GM12891 (cell line): ENCODE measurements at places on chromosomes 4 and X.

DNA sequence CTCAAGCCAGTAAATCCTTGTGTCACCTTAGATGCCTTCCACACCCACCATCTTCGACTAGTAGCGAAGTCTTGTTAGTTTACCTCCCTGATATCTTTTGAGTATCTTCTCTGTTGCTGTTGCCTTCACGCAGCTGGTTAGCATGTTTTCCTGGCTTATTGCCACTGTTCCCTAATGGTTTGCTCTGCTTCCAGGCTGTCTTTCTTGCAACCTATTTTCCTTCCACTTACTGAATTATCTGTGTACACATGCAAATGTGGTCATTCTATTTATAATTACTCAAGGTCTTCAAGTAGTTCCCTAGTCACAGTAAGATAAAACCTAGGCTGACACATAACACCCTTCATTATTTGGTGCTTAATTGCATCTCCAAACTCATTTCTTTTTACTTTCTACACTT, 89.5 kb downstream of the UGT8 start:
- no peak for DNase-seq

DNA sequence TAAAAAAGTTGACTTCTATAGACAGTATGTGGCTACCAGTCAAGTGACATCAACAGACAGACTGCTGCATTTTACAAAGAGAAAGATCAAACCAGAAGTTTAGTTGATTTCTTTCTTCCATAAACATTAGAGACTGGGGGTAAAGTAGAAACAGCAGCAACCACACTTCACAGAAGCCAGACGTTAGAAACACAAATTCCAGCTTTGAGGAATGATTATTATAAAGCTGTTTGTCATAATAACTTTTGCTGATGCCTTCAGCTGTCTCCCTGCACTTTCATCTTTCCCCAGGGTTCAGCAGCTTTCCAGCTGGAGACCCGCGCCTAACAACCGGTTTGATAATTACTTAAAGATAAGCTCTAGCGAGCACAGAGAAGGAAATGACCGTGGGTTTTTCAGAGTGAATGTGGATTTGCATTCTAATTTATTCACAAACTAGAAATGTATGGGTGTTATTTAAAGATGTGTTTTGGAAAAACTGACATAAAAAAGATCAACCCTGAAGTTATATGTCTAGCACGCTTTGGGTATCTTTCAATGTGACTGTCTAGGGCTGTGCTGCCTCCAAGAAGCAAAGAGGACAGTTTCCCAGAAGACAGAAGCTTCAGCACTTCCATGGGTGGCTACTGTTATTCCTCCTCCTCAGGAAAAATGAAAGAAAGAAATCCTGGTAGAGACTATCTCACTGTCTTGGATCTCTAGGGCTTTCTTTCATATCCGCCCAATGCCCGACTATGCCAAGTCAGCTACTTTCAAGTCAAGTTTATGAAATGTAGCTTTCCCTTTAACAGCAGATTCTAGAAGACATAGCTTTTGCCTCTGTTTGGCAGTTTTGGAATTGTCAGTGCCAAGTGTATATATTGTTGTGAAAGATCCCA, 15.0 kb upstream of the ENAM start:
- DNase-seq, result no peak

DNA sequence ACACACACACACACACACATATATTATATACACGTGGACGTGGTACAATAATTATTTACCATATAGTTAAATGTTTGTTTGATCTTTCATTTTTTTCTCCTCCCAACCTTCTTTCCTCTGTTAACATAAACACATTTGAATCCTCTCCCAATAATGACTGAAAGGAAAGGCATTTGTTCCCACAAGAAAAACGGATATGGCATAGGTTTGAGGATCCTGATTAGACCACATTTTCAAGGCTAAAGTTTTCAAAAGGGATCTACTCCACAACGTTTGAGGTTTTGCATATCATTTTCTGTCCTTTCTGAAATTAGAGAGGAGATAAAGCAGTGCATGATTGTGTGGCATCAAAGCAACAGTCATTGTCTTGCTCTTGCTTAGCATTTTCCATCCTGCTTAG, 1883.4 kb downstream of the STIM2 start:
- no peak for DNase-seq

DNA sequence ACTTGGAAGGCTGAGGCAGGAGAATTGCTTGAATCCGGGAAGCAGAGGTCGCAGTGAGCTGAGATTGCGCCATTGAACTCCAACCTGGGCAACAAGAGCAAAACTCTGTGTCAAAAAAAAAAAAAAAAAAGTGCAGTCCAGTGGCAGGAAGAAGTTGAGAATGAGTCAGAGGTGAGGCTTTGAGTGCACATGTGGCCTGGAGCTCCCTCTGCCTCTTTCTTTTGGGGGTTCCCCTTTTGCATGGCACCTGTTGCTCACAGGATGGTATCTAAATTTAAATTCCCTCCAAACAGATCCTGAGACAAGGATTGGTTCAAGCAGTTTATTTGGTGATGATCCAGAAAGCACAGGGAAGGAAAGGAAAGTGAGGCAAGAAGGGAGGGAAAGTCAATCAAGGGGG, 151.4 kb upstream of the STX18 start:
- no peak for DNase-seq

GRCh38 chrX:105696870-105697269, 125.5 kb upstream of the NRK start:
- DNase-seq, result no peak

DNA sequence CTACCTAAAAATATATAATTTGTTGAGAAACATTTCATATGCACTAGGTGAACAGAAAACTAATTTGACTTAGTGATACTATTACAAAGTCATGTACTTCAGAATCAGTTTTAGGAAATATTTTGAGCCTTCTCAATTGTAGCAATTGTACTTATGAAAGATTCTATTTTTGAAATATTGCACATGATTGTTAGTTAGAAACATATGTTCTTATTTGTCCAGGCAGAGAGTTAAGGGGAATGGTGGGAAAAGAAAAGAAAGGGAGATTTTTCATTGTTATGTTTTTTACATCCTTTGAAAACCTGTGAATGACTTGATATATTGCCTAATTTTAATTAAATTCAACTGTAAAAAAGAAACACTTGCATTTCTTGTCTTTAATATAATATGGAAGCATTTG, 66.0 kb downstream of the GLRB start:
- no peak for DNase-seq

DNA sequence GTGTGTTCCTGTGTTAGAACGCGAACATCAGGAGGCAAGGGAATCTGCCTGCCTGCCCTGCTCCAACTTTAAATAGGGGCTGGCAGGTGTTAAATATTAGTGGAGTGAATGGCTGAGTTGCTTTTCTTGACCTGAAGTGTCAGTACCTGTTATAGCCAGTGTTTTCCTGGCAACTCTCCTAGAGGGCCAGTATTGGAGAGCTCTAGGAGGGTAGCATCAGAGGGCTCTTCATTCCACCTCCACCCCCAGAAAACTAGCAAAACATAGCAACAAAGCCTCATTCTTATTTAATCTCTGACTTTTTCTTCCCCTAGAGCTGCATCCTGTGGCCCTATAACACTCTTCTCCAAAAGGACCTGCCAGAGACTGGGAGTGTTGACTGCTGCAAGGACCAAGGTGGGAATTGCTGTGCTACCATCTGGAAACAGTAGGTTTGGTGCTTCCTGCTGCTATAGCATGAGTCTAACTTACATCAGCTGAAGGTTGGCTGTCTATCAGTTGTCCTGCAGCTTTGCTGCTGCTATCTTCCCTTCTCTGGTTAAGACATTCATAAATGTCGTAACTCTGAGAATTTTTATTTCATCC, 33.5 kb downstream of the SGMS2 start:
- no peak for DNase-seq

DNA sequence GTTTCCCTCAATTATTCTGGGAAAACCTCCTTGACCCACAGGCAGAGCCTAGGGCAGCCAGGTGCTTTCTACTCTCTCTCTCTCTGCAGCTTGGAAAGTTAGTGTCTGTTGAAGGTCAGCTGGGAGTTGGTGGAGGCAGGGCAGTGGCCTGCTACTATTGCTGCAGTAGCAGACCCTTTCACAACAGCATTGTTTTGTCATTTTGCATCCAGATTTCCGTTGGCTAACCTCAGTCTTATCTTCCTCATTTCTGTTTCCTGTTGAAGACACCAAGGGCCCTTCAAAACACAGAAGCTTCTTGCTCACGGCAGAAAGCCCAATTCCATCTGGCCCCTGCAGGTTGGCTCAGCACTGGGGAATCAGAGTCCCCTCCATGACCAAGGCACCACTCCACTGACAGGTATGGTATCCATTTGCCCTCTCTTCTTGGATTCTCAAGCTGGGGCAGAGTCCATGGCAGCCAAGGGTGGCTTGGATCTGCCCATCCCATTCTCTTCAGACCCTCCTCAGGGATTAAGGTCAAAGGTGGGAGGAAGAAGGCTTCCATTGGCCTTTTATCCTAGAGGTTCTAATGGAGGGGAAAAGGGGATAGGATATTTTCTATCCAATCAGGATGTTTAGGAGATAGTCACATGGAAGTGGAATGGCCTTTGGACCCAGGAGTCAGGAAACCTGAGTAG, 24.6 kb downstream of the VSIG4 start:
- DNase-seq, result no peak

- DNase-seq, result no peak
These were observed 18.9 kb upstream of the SMIM10 start for GRCh38 chrX:134971926-134972325.

- no peak for DNase-seq
These were observed 145.6 kb downstream of the AMELX start for GRCh38 chrX:11438767-11439166.

DNA sequence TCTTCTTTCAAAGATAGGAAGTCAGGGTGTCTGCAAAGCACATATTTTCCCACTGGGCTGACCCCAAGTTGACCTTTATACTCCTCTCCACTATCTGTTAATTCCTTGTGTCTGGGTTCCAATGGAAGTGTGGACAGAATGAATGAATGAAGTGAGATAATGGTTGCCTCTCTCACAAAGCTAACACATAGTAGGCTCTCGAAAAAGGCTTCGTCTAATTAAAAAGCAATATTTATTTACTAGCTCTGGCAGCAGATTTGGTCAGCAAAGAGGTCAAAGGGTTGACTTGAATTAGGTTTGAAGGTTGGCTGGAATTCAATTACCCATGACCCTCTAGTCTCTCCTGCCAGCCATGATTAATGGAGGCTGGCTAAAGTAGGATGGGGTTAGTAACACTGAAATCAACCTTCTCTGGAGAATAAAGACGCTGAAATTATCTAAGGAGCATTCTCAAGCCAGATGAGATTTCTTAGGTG, 280.3 kb upstream of the KLF3 start:
- no peak for DNase-seq

DNA sequence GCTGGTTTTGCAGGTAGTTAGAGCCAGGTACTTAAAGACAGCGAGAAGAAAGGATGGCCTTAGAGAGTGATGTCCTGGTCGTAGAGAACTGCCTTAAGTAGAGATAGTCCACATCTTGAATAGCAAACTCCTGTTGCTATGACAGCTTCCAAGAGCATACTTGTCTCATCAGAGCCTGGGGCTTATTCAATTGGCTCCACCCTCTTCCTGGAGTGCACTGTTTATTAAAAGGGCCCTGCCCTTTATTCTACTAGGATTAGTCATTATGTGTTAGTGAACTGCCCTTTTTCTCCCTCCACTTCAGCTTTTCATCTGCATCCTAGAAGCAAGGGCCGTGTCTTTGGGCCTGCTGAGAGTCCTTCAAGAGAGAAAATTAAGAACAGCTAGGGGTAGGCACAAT, 94.5 kb upstream of the EOLA2 start:
- no peak for DNase-seq

GRCh38 chrX:20362268-20363267, 95.9 kb upstream of the RPS6KA3 start:
- no peak for DNase-seq

DNA sequence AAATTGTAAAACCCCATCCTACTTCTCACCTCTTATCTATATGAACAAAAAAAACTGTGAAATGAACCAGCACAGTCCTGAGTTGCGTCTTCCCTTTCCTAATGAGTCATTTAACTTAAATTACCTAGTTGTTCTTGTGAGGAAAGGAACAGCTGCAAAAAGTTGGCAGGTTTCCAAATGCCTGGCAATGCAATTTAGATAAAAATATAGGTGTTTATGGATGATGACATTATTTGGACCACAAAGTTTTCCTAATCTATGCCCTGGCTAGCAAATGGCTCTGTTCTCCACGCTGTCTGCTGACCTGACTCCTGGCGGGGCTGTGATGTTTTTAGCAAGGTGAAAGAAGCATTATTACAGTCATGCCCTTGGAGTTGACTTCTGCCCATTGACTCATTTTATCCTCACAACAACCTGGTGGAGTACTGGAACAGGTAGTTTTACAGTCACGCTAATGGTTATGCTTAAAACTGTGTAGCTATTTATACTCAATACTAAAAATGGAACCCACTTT, 29.8 kb upstream of the RELL1 start:
- DNase-seq, result peak; percentile 23

DNA sequence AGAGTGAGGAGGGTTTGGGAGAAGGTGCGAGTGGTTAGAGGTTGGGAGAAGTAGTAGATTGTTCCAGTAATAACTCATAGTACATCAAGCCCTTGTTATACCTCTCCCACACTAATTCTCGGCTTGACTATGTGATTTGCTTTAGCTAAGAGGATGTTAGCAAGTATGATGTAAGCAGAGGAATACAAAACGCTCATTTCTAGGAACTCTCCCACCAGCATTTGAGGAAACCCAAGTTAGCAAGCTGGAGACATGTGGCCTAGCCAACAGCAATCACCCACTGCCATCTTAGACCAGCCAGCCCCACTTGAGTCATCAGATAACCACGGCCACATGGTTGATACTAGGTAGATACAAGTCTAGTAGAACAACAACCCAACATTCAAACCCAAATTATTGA, 14.2 kb downstream of the FTHL17 start:
- no peak for DNase-seq

GRCh38 chr4:137000432-137000831, 531.9 kb downstream of the PCDH18 start:
- no peak for DNase-seq

DNA sequence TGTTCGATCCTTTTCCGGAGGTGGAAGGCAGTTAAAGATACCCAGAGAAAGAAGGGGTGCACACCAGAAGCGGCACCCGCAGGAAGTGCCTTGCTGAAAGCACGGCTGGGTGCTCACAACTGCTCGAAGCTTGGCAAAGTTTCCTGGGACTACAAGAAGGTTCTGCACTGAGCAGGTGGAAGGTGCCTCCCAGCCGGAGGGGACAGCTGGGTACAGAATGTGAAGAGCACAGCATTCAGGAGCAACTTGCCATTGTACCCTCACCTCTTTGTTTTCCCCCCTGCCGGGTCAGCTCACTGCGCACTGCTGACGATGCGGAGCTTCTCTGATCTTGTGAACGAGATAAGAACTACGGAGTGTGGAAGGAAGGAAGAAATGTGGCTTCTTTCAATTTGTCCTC, 289.2 kb downstream of the FBXW7 start:
- DNase-seq, result no peak

GRCh38 chrX:129590596-129590995, 50.5 kb downstream of the OCRL start:
- DNase-seq, result no peak

DNA sequence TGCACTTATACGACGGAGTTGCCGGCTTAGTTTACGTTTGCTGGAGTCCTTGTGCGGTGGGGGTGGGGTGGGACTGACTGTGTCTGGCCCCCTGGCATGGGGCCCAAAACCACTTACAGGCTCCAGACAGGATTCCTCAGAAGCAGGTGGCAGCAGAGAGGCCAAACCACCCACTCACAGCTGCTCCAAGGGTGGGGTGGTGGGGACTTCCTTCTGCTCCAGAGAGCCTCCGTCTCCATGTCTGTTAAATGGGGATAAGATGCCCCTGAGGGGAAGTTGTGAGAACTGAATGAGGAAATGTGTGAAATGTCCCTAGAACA, 36.7 kb downstream of the PSAPL1 start:
- DNase-seq, result no peak
